ENCODE measurements at places on chromosomes 5 and 9.

- no peak overlapping the region for H3K27ac ChIP-seq
- DNase-seq: peak; percentile 43
- H3K27me3 ChIP-seq: peaks cover 2% of the 10 kb centered on the region
- peak overlapping the region; percentile 46 for H3K4me3 ChIP-seq
- peaks cover 4% of the 10 kb centered on the region for H3K4me1 ChIP-seq
Observed at GRCh38 chr5:41869151-41869723, 988 bp downstream of the OXCT1 start.

DNA sequence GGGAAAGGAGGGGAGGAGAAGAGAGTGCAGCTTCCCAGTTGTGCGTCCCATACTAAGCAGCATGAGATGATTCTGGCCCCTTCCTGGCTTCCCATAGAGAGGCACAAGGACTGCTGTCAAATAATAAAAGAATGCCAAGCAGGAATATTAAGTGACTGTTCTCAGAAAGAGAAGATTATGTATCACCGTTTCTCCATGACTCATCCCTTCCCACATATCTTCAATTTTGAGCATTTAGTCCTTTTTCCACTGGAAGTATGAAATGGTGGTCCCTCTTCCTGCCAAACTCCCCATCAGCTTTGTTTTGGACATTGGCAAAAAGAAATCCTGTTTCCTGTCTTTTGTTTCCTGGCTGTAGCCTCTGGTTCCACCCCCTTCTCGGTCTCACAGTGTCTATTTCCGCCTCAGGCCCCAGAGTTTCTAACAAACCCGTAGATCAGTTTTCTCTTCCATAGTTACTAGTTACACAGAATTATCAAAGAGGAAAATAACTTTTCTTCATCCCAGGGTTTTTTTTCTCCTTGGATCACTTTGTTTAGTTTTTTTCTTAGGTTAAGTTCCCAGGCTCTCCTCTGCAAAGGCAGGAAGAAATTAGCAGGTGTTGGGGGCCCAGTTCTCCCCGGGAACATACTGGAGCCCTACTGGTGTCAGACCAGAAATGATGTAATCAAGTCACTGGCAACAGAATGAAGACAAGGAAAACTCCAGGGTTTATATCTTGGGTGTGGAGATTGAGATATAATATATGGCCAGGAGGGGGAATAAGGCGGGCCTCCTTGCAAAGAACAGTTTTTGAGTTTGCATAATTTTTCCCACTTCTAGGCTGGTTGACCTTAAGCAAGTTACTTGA lies 26.4 kb upstream of the ARHGAP26 start:
- no peak overlapping the region for H3K27ac ChIP-seq
- H3K36me3 ChIP-seq: no peaks in the 10 kb centered on the region
- H3K4me3 ChIP-seq: no peak overlapping the region
- H3K27me3 ChIP-seq: peaks cover 1% of the 10 kb centered on the region

- H3K4me3 ChIP-seq: no peak overlapping the region
- H3K36me3 ChIP-seq: no peaks in the 10 kb centered on the region
Observed at GRCh38 chr5:88144219-88145001, 124.2 kb downstream of the TMEM161B start.

GRCh38 chr5:180868960-180869359 lies 7.9 kb upstream of the ZFP62 start:
- H3K4me3 ChIP-seq: no peak overlapping the region
- no peaks in the 10 kb centered on the region for H3K4me1 ChIP-seq
- DNase-seq: peak; percentile 87

GRCh38 chr5:136042665-136043121 lies 13.9 kb downstream of the TGFBI start:
- DNase-seq: no peak
- no peak overlapping the region for H3K27ac ChIP-seq
- H3K27me3 ChIP-seq: no peaks in the 10 kb centered on the region
- no peaks in the 10 kb centered on the region for H3K36me3 ChIP-seq

DNA sequence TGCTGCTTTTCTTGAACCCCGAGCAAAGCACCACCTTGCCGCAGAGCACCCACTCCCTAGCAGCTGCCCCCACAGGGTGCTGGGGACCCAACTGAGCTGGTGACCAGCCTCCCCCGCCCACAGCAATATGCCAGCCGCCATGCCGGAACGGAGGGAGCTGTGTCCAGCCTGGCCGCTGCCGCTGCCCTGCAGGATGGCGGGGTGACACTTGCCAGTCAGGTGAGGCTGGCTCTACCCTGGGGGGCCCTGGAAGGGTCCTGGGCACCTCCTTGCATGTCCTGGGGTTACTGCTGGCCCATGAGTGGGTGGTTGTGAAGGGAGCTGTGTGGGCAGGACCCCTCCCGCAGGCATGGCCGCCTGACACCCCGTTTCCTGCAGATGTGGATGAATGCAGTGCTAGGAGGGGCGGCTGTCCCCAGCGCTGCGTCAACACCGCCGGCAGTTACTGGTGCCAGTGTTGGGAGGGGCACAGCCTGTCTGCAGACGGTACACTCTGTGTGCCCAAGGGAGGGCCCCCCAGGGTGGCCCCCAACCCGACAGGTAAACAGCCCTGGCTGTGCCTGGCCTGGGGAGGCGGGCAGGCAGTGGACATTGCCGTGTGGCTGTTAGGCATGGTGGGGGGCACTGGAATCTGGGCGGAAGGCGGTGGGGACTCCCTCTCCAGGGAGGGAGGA lies 7.2 kb downstream of the EGFL7 start:
- no peaks in the 10 kb centered on the region for H3K4me1 ChIP-seq
- no peaks in the 10 kb centered on the region for H3K27me3 ChIP-seq
- H3K4me3 ChIP-seq: no peak overlapping the region
- DNase-seq: no peak
- H3K27ac ChIP-seq: no peak overlapping the region

GRCh38 chr5:88690409-88691229 lies 192.4 kb downstream of the MEF2C start:
- no peak overlapping the region for H3K27ac ChIP-seq
- H3K36me3 ChIP-seq: no peaks in the 10 kb centered on the region
- H3K27me3 ChIP-seq: peaks cover 87% of the 10 kb centered on the region
- H3K4me3 ChIP-seq: no peak overlapping the region

DNA sequence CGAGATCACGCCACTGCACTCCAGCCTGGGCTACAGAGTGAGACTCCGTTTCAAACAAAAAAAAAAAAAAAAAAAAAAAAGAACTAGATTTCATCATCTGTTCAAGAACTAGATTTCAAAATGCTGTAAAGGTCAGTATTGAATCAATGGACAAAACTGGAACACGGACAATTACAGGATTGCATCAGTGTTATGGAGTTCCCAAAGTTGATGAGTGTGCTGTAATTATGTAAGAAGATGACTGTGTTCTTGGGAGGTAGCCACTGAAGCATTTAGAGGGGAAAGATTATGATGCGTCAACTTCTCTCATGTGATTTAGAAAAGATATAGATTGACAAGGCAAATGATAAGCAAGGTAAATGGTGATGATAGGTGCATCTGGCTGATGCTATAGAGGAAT lies 6.5 kb downstream of the FAM240B start:
- no peaks in the 10 kb centered on the region for H3K36me3 ChIP-seq
- no peak for DNase-seq
- no peak overlapping the region for H3K4me3 ChIP-seq
- H3K27ac ChIP-seq: no peak overlapping the region

DNA sequence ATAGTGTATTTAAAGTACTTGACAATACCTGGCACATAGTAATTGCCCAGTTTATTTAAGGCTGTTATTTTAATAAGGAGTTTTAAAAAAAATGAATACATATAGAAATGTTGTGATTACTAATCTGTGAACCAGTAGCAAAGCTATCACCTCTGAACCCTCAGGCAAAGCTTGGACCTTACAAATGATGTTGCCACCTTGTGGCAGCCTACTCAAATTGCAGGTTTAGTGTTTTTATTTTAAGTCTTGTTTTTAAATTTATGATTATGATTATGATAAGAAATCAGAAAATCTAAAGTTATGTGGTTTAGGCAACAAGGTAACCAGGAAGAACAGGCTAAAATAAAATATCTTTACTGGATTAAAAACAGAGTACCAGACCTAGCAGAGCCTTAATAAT lies 35.8 kb downstream of the PPARGC1B start:
- H3K4me1 ChIP-seq: no peaks in the 10 kb centered on the region
- H3K27ac ChIP-seq: no peak overlapping the region
- no peaks in the 10 kb centered on the region for H3K27me3 ChIP-seq
- DNase-seq: peak; percentile 44
- no peaks in the 10 kb centered on the region for H3K36me3 ChIP-seq

- no peaks in the 10 kb centered on the region for H3K27me3 ChIP-seq
- DNase-seq: peak; percentile 90
- H3K4me3 ChIP-seq: no peak overlapping the region
- no peak overlapping the region for H3K27ac ChIP-seq
- H3K36me3 ChIP-seq: no peaks in the 10 kb centered on the region
Observed at GRCh38 chr5:59483971-59484472, 409.5 kb downstream of the PDE4D start.

DNA sequence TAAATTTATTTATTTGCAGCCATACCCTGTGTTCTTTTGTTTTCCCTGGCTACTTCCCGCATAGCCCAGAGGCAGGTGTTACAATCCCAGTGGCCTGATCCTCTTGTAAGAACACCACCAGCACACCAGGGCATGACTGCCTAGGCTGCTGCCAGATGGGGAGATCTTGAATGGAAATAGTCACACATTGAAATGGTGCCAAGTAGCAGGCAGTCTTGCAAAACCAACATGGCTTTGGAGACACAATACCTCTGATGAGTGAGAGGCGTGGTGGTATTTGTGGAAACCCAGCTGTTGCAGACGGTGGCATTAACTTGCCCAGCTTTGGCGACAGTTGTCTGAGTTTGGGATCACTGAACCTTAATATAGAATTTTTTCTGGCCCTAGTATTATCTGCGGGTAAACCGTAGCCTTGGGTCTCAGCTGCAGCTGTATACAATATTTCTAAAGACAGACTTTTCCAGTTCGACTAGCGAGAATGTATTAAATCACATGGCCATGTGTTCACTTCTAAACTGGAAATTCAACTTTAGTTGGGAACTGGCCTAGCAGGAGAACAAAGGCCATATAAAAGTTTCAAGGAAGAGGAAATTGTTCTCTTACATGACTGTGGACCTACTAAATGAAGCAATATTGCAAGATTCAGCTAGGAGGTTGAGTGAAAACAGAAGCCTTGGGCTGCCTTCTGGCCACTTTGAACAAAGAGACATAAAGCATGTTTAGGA lies 277.0 kb downstream of the SMARCA2 start:
- H3K27ac ChIP-seq: no peak overlapping the region
- no peaks in the 10 kb centered on the region for H3K27me3 ChIP-seq
- H3K4me1 ChIP-seq: peaks cover 5% of the 10 kb centered on the region
- no peak overlapping the region for H3K4me3 ChIP-seq
- H3K36me3 ChIP-seq: no peaks in the 10 kb centered on the region

DNA sequence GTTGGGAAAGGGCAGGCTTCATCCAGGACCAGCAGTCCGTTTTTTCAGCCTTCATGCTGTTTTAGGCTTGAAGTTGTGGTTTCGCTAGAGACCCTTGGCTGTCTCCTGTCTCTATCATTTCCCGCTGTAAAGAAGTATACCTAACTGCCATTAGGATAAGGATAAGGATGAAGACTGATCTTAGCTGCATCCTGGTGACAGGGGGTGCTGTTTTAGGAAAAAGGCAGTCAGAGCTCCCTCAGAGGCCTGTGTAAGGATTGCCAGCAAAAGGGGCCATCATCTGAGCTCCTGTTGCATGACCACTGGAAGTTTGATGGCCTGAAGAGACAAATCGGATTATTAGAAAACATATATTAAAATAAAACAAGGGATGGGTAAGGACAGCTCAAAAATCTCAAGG lies 64.8 kb upstream of the FGF10 start:
- H3K27me3 ChIP-seq: no peaks in the 10 kb centered on the region
- DNase-seq: peak; percentile 81
- no peak overlapping the region for H3K27ac ChIP-seq
- H3K36me3 ChIP-seq: no peaks in the 10 kb centered on the region
- no peak overlapping the region for H3K4me3 ChIP-seq

DNA sequence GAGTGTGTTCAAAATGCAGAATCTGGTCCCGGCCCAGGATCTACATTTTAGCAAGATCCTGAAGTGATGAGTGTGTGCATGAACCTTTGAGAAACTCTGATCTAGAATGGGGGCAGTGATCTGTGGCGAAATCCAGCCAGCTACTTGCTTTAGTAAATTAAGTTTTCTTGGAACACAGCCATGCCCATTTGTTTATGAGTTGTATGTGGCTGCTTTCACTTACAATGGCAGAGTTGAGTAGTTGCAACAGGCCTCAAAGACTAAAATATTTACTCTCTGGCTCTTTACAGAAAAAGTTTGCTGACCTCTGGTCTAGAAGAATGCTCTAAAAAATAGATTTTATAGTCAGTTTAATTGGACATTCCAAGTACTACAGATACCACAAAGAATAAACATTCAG lies 588.3 kb downstream of the BNC2 start:
- H3K27me3 ChIP-seq: no peaks in the 10 kb centered on the region
- no peaks in the 10 kb centered on the region for H3K4me1 ChIP-seq
- DNase-seq: no peak
- no peak overlapping the region for H3K27ac ChIP-seq

GRCh38 chr9:106867286-106867685 lies 4.3 kb downstream of the ZNF462 start:
- H3K27me3 ChIP-seq: no peaks in the 10 kb centered on the region
- H3K4me1 ChIP-seq: peaks cover 5% of the 10 kb centered on the region
- H3K4me3 ChIP-seq: no peak overlapping the region
- no peak for DNase-seq
- H3K27ac ChIP-seq: no peak overlapping the region
- no peaks in the 10 kb centered on the region for H3K36me3 ChIP-seq

DNA sequence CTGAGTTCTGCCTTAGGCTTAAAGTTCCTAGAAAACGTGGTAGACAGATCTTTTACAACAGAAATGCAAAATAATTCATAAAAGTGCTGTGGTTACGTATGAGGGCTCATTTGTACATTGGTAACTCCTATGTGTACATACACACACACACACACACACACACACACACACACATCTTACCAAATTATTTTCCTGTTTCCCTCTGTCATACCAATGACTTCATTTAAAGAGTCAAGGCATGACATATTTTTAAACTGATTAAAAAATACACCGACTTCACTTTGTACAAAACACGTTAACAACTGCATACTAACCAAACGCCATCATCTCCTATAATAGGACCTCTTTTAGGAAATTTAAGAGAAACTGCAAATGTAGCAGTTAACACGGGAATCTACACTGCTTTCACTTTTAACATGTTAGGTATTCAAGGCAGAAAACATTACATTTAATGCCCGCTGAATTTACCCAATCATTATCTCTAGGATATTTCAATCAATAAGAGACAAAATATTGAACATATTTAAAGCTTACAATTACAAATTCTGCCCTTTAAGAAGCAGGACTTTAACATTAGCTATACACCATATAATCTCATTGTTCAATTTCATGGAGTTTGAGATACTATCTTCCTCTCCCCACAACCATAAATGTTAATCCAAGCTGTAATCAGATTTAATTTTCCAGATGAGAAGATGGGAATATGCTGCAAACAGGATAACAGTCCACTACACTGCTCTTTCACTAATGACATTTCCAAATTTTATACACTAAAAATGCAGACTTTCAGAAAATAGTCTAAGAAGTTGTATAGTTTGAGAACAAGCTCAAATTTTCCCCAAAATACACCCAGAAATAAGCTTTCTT lies 133.1 kb downstream of the DENND1A start:
- no peak overlapping the region for H3K27ac ChIP-seq
- no peaks in the 10 kb centered on the region for H3K36me3 ChIP-seq
- H3K27me3 ChIP-seq: no peaks in the 10 kb centered on the region
- H3K4me3 ChIP-seq: no peak overlapping the region
- DNase-seq: no peak
